ENCODE measurements at places on chromosomes 4 and X. TPM values are rescaled to one million over a fixed set of nuclear protein-coding genes. Genes with fewer than 3 reads are reported as not detected.

Gene RHOXF1
- total RNA-seq, result not detected

Gene FAM47A
- total RNA-seq, result not detected

Gene TECRL
- total RNA-seq, result not detected

Gene ARL9
- not detected for total RNA-seq

Gene CLDN2
- total RNA-seq, result 8.3 TPM

Gene SH3D19
- 24.4 TPM for total RNA-seq

Gene BEX4
- 1.8 TPM for total RNA-seq

Gene KIAA1210
- total RNA-seq, result not detected

Gene TEX13B
- total RNA-seq, result not detected

Gene SPRY1
- total RNA-seq, result 2.4 TPM

Data from A549 treated with GW870086 at 1 μM for 4 hours (cell line).